ENCODE measurements at places on chromosomes 2 and 18.

GRCh38 chr2:12803607-12804006 lies 86.9 kb downstream of the TRIB2 start:
- DNase-seq: no peak

- no peak for DNase-seq
These were observed 25.6 kb downstream of the LDLRAD4 start for GRCh38 chr18:13244135-13244534.

DNA sequence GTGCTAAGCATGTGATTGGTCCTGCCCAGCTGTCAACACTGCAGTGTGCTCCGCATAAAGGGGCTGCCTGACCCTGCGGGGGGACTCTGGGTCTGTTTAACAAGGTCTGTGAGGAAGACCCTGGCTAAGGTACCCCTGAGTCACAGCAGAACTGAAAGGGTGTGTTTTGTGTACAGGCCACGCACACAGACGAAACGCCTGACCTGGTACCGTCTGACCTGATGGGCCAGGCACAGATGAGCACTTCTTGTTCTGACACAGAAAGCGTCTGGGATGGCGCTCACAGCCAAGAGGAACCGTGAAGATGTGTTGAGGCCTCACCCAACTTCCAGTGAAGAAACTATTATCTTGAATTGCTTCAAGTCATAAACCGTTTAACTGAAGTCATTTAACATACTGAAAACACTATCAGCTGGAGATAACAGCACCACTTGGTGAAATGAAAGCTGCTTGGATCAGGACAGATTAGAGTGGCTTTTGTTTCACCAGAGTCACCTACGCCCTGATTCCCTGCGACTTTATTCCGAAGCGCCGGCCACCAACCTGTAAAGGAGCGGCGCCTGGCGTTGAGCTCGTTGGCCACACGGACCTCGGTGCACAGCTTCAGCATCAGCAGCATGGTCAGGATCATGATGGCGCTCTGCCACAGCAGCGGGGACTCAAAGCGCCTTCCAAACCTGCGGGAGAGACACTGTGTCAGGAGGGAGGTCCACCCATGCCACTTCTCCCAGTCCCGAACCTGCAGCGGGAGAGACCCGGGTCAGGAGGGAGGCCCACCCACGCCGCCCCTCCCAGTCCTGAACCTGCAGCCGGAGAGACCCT lies 8.5 kb downstream of the SLC66A2 start:
- no peak for DNase-seq

GRCh38 chr2:204239411-204240165 lies 303.0 kb downstream of the ICOS start:
- no peak for DNase-seq

GRCh38 chr2:128489526-128490273 lies 171.0 kb upstream of the HS6ST1 start:
- DNase-seq: no peak

DNA sequence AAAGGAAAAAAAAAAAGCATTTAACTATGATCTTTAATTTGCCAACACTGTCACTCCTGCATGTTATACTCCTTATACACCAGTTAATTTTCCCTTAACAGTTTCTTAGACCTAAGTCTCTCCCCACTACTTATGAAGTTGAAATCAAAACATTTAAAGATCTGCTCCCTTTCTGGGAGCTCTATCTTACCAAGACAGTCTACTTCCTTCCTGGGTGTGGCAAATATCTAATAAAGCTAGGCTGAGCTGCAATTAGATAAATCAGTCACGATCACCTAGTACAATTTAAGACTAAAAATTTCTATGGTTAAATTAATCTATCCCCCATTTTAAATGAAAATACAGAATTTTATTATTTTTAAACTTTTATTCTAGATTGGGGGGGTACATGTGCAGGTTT lies 33.4 kb downstream of the PUM2 start:
- DNase-seq: no peak

- no peak for DNase-seq
These were observed 10.4 kb upstream of the MAP3K2 start for GRCh38 chr2:127398239-127398590.

GRCh38 chr2:240832921-240833494 lies 13.0 kb upstream of the KIF1A start:
- DNase-seq: no peak

DNA sequence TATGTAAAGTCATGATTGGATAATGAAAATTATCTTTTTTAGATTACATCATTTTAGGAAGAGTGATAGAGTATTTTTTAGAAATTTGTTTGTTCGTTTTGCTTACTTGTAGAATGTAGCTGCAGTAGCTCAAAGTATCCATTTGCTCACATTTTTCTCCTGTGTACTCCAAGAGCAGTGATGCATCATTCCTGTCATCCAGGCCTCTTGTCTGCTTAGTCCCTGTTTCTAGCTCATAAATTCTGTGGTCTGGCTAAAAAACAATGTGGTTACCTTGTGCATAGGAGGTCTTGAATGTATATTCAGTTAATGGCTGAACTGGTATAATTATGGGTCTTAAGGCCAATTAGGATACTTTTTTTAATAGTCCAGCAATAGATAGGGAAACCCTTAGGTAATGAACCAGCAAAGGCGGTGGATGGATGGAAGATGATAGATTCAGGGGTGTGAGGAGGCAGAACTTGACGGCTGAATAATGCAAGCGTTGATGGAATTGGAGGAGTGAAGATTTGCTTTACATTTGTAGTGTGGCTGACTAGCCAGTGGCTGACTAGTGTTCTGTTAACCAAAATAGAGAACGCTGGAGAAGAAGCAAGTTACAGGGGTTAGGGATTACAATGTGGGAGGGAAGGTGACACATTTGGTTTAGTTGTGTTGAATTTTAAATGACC lies 145.0 kb downstream of the ZNF407 start:
- DNase-seq: no peak

DNA sequence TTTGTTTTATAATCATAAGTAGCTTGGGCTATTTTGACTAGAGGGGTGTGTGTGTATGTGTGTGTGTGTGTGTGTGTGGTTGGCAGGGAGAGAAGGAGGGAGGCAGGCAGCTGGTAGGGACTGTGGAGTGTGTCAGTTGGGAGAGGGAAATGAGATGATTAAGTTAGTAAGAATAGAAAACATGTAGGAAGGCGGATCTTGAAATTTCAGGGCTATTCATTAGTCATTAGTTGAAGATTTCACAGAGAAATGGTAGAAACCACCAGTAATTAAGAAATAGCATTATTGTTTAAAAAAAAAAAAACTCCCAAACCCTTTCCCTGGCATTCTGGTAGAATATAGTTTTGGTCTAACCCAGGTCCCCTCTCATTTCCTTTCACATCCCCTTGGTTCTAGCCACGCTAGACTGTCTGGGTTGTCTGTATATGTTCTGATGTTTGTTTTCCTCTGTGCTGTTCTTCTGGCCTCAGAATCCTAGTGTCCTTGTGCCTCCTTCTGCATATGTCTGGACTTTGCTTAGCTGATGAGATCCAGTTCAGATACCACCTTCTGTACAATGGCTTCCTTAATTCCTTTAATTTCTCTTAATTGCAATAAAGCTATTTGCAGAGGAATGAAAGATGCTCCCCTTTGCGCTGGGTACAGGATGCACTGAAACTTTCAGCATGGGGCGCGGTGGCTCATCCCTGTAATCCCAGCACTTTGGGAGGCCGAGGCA lies 161.6 kb downstream of the NEDD4L start:
- no peak for DNase-seq

DNA sequence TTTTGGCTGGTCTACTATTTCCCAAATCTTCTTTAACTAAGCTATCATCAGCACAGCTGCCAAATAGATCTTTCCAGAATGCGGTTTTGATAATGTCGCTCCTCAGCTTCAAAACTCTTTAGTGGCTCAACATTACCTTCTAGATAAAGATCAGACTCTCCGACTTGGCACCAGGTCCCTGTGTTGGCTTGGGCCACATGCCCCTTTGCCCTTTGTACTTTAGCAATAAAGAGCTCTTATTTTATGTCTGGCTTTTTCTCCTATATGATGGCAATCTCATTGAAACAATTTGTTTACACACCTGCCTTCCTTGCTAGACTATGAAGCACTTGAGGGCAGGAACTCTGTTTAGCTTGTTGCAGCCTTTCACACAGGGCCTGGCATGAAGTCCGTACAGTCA lies 128.9 kb upstream of the GATA6 start:
- DNase-seq: no peak
